Stimulated activated CD4-positive, alpha-beta T cell treated with anti-CD3 and anti-CD28 coated beads, Interleukin-2, amount 100 ng/mL, for 48 hours (primary cell): ENCODE measurements at places on chromosomes 16 and 17.

DNA sequence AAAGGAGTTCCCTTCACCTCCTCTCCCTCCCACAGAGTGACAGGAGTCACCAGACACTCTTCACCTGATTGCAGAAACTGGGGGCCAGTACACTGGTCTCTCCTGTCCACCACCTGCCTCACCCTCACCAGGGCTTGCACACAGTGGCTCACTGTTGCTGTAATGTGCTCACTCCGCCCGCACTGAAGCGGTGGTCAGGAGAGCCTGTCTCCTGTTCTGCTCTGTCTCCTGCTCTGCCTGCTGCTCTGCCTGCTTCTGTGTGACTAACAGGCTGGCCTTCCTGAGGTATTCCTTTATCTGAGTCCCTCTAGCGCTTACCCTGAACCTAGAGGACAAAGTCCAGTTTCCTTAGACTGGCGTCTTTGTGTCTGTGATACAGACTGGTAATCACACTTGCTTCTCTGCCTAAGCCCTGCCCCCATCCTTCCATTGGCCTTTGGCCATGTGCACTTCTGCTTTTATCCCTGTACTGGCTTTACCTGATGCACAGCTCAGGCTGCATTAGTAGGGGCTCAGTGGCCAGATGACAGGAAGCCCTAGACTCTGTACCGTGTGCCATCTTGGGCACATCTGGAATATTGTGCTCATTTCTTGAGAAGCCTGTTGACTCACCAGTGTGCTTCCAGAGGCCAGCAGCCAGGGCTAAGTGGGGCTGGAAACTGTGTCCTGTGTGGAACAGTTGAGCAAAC is 13.3 kb downstream of the PROCA1 start:
- DNase-seq = no peak

DNA sequence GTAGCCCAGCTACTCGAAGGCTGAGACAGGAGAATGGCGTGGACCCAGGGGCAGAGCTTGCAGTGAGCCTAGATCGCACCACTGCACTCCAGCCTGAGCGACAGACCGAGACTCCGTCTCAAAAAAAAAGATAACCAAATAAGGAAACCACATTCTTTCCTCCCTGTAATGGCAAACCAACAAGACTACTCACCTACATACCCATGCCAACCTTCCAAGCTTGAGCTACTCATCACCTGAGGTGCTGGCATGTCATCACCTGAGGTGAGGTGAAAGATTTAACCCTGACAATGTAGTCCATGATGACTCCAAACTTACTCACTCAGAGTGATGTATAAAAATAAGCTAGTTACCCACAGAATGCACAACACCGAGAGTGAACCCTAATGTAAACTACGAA is 85.2 kb downstream of the SMG6 start:
- DNase-seq = no peak

GRCh38 chr17:77618173-77618572 is 340.3 kb upstream of the TNRC6C start:
- no peak for DNase-seq

DNA sequence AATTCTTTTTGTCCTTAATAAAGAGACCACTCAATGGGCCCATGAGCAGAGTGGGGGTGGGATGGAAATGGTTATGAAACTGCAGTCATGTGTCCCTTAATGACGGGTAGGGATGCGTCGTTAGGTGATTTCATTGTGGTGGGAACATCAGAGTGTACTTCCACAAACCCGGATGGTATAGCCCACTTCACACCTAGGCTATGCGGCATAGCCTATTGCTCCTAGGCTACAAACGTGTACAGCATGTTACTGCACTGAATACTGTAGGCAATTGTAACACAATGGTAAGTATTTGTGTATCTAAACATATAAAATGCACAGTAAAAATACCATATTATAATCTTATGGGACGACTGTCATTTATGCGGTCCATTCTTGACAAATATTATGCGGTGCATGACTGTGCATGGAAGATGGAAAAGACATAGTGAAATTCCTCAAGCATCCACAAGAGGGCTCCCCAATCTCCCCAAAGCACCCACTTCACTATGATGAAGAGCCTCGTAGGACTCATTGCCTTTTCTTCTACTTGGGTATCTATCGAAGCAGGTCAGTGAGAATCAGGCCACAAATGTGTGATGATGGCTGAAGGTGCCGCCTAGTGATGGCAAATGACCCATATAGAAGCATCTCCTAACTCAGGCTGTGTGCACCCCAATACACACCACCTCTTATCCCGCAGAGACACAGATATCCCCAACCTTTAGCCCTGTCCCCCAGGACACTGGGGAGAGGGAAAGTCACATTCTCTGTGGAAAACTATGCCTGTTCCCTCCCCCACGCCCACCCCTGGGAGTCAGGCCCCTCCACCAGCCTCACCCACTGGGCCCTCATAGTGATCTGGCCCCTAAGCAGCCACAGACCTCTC is 43.5 kb downstream of the TBX21 start:
- peak; percentile 25 for DNase-seq

GRCh38 chr16:50360779-50361178 is 8.0 kb downstream of the BRD7 start:
- DNase-seq = no peak

GRCh38 chr17:5837055-5837491 is 233.1 kb upstream of the WSCD1 start:
- DNase-seq = no peak

DNA sequence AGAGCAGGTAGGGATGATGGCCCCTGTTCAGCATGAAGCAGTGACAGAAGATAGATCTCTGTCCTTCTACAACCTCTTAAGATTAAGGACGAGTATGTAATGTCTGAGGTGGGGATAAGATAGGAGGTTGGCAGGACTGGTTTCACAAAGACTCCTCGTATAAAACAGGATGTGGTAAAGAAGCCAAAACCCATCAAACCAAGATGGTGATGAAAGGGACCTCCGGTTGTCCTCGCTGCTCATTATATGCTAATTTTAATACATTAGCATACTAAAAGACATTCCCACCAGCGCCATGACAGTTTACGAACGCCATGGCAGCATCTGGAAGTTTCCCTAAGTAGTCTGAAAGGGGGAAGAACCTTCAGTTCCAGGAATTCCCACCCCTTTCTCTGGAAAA is 27.3 kb downstream of the MIS12 start:
- DNase-seq = no peak

DNA sequence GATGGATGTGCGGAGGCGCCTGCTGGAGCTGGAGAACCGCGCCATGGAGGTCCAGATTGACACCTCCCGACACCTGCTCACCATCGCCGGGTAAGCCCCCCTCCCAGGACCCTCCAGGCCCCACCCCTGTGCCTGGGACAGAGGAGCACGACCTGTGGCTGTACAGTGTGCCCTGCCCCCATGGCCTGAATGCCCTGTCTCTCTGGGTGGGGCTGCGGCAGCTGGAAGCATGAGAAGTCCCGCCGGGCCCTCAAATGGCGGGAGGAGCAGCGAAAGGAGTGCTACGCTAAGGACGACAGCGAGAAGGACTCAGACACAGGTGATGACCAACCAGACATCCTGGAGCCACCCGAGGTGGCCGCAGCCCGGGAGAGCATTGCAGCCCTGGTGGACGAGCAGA is 11.2 kb downstream of the BTBD17 start:
- DNase-seq = no peak

DNA sequence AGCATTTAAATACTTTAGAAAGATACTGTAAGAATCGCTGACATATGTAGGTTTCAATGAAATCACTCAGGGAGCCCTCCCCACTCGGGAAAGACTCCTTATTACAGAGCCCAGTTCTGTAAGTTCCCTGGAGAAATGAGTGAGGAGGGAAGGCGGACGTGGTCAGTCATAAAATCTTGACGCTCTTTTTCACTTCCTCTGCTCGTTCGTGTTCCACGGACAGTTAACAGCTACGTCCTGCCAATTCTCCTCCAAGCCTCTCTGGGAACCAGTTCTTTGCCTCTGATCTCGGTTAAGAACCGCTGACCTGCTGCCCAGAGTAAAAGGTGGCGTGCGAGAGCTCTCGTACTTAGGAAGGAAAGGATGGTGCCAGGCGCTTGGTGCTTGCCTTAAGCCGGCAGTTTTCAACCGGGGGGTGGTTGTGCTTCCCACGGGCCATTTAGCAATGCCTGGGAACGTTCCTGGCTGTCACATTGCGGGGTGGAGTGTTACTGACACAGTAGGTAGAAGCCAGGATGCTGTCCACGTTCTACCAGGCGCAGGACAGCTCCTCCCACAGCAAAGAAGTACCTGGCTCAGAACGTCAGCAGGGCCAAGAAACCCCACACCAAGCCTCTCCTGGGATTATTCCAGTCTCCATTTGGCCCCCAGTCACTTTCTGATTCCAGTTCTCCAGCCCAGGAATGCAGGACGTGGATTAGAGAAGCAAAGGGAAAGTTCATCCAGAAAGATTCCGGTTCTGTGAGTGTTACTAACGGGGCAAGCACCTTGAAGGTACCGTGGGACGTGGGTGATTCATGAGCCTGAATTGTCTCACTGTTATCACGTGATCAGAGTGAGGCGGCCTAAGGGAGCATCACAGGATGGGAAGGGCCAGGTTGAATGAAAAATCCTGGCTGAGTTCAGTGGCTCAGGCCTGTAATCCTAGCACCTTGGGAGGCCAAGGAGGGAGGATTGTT is 87.7 kb downstream of the MRM3 start:
- no peak for DNase-seq

DNA sequence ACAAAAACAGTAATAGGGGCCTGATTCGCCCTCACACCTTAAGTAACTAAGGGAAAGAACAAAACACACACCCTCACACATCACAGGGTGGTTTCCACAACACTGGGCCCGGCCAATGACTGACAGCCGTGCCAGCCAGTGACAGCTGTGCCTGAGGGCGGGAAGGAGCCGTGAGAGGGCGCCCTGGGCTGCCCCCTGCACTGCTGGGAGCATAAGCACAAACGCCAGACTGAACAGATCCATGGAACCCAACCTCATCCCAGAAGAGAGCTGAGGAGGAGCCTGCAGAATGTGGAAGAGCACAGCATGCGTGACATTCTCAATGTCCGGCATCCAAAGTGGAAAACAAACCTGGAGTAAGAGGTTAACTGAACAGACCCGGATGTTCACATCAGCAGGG is 16.0 kb downstream of the CSNK1D start:
- DNase-seq = no peak

DNA sequence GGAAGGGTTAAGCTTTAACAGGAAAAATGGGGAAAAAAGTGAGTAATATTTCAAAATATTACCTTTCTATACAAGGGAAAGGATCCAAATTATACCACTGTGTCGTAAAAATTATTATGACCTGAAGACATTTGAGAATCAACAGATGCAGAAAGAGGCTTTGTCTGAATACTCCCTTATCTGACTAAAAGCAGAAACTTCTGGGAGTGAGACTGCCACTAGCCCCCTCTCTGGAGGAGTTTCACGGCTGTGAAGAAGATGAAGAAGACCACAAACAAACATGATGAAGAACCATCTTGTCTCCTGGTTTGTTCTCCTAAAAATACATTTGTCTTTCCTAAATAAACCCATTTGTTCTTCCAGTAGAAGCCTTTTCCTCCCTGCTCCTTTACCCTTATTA is 29.4 kb downstream of the CNTROB start:
- no peak for DNase-seq

DNA sequence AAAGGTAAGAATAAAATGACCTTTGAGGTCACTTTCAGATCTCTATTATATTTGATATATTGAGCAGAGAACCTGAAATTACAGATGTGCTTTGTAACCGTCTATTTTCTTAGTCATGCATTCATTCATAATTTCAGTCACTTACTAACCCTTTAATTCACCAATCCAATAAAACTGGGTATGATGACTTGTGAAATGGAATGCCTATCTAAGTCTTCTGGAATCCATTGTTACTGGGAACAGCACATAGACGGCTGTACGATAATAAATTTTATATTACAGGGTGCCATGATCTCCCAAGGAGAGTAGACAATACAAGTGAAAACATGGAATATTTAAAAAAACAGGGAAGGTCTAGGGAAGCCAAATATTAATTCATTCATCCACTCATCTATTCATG is 22.9 kb downstream of the CDH11 start:
- no peak for DNase-seq

DNA sequence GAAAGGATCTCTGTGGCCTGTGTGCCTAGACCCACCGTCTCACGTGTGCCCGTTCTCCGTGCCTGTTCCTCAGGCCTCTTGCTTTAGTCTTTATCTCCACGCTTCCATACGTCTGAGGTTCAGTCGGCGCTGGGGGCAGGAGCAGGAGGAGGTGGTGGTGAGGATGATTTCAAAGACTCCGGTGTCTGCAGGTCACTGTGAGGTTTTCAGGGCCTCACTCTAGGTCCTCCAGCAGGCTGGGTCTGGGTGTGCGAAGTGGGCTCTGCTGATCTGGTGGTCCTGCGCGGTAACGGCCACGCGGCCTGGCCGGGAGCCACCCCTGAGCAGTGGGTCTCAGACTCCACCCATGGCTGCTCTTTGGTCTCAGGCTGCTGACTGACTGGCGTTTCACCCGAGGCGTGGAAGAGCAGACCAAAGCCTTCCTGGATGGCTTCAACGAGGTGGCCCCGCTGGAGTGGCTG is 14.4 kb upstream of the CLEC18A start:
- no peak for DNase-seq

- DNase-seq = no peak
These were observed 16.7 kb downstream of the C16orf54 start for GRCh38 chr16:29729116-29729521.

DNA sequence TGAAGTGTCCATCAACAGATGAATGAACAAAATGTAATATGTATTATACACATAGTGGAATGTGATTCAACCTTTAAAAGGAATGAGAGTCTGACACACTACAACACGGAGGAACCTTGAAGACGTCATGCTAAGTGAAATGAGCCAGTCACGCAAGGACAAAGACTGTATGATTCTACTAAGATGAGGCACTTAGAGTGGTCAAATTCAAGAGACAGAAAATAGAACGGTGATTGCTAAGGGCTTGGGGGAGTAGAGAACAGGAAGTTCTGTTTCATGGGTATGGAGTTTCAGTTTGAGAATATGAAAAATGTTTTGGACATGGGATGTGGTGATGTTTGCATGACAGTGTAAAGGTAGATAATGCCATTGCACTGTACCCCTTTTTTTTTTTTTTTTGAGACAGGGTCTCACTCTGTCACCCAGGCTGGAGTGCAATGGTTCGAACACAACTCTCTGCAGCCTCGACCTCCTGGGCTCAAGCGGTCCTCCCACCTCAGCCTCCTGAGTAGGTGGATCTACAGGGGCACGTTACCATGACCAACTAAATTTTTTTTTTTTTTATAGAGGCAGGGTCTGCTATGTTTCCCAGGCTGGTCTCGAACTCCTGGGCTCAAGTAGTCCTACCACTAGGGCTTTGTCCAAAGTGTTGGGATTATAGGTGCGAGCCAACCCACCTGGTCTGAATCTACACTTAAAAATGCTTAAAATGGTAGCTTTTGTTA is 2.9 kb upstream of the CCDC102A start:
- no peak for DNase-seq

DNA sequence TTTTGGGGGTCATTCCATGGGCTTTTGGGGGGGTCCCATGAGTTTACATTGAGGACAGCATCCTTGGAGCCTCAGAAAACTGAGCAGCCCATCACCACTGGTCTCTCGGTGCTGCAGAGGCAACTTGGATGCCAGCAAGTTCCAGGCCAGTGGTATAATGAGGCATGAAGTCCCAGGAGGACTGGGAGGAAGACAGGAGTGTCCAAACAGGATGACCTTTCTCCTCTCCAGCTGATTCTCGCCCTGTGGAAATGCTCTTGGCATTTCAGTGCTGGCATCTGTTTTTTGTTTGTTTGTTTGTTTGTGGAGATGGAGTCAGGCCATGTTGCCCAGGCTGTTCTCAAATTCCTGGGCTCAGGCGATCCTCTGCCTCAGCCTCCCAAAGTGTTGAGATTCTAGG is 347.6 kb downstream of the SNX29 start:
- no peak for DNase-seq

GRCh38 chr16:47254756-47255155 is 111.0 kb upstream of the NETO2 start:
- DNase-seq = no peak
